M059J (cell line): ENCODE measurements at places on chromosomes 2 and 18. TPM values are rescaled to one million over a fixed set of nuclear protein-coding genes. Genes with fewer than 3 reads are reported as not detected.

DNA sequence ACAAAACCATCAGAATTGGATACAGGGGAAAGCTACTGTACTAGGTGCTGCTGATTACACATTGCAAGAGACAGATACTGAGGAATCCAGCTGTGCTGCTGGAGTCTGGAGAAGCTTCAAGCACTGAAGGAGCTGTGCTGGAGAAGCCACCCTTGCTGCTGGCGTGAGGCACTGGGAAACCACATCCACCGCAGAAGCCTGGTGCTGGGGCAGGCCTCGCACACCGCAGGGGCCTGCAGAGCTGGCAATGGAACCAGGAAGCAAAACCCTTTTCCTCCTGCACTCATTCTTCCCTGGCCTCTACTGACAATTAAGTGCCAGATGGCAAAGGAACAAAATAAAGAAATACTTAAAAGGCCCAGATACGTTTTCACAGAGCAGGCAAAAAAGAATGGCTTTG lies 94.4 kb upstream of the MSH6 start:
- DNase-seq: no peak

GRCh38 chr2:171210864-171211431 lies 50.3 kb upstream of the TLK1 start:
- no peak for DNase-seq

DNA sequence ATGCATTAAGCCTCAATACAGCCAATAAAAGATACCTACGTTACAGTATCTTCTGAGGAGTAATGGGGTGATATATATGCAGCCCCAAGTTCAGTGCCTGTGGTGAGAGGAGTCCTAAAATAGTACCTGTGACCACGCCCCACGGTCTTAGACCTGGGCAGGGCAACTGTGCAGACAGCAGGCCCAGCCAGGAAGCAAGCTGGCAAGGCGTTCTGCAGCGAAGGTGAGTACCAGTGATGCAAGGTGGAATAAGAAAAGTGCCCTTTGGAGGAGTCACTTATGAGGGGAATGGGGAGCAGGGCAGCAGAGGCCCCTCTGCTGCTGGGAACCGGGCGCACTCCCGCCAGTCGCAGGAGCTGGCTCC lies 12.7 kb upstream of the MAP3K2 start:
- DNase-seq: no peak

GRCh38 chr2:37896319-37896718 lies 28.8 kb upstream of the RMDN2 start:
- DNase-seq: peak; percentile 28

DNA sequence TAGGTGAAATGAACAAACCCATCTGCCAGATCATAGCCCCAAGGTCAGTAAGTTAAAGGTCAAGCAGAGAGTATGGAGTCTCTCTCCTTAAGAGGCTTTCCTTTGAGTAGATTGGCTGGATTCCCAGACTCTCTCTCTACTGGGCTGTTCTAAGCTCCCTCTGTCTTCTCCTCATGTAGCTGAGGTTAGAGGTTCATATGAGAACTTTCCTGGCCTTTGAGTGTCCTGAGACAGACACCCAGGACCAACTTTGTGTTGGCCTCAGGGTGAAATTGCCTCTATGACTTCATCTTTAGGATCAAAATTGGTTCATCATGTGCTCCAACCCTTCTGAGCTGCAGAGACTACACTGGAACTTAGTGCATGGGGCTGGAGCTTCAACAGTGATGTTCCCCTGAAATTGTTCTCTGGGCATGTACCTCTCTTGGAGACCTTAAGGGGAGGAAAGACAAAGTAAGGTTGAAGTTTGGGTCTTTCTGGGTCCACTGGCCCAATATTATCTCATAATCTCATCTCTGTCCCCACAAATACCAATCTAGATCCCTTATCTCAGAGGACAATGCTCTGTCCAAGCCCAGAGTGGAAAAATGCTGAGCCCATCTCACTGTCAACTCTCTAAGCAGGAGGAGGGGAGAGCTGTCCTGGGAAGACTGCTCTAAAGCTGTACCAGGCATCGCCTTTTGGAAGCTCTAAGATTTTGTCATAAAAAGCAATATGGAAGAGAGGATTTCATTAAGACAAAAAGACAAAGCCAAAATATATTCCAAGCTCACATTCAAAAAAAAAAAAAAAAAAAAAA lies 177.3 kb upstream of the ARL4C start:
- peak; percentile 61 for DNase-seq

RAB27B gene
- 13.8 and 15.7 TPM in 2 replicates for total RNA-seq

SCG2 gene
- 14.0 and 18.0 TPM in 2 replicates for total RNA-seq
